ENCODE measurements at places on chromosomes 7 and 10. TPM values are rescaled to one million over a fixed set of nuclear protein-coding genes. Genes with fewer than 3 reads are reported as not detected.

Gene PDE6C
- not detected for total RNA-seq

Gene GHRHR
- not detected for total RNA-seq

Gene RBP3
- under 0.01 TPM for total RNA-seq

Gene HABP2
- total RNA-seq: not detected

Gene NEUROD6
- not detected for total RNA-seq

Gene NEURL1
- not detected for total RNA-seq

Gene AGR3
- not detected for total RNA-seq

All from myometrial cell (primary cell).